Cortex of kidney (tissue), 1 donor: ENCODE measurements at places on chromosomes 6 and 20.

GRCh38 chr6:74408844-74409243 is 712.8 kb downstream of the CD109 start:
- no peak for DNase-seq

DNA sequence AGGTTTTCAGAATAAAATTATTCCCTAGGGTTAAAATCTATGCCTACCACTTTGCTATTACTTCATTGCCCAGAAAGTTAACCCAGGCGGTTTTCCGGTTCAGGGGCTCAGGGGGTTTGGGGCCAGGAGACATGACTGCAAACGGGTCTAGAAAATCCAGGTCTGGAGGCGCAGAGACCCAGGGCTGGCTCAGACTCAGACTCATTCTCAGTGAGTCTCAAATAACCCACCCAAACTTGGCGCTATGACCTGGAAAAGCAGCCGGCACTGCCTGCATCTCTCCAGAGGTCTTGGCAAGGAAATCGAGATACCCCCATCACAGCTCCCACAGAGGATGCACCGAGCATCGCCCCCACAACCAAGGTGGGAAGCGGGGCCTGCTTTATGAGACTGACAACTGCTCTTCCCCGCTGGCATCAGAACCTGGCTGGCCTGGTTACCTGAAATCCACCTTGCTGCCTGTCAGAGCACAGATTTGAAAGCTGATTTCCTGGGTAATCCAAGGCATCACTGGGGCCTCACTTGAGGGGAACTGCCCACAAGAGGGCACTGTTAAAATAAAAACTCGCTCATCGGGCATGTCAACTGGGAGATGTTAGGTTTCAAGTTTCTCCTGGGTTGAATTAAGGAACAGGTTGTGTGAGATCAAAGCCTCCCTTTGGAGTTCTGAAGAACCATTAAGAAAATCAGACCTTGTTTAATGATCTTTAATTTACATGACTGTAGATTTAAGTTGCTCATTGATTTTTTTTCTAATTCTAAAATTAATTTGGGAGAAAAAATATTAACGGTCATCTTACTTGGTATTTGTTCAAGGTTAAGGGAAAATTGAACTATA is 55.1 kb downstream of the KIF16B start:
- DNase-seq: no peak

- DNase-seq: no peak
Measured at GRCh38 chr6:15516923-15517560, 145.8 kb downstream of the DTNBP1 start.

GRCh38 chr6:11407414-11407813 is 130.1 kb upstream of the TMEM170B start:
- no peak for DNase-seq

- no peak for DNase-seq
Measured at GRCh38 chr6:71388068-71388744, 99.6 kb downstream of the OGFRL1 start.

DNA sequence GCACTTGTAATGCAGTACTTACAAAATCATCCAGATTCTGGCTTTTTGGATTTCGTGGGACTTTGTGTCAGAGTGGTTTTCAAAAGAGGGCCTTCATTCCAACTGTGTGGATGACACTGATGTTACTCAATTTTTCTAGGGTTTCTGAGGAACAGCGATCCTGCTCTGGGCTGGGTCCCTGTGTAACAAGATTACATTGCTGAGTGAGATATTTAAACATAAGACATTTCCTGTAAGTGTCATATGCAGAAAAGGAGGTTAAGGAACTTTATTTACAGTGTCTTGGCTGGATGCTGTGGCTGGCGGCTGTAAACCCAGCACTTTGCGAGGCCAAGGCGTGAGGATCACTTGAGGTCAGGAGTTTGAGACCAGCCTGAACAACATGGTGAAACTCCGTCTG is 6.7 kb downstream of the ZFAND3 start:
- no peak for DNase-seq

DNA sequence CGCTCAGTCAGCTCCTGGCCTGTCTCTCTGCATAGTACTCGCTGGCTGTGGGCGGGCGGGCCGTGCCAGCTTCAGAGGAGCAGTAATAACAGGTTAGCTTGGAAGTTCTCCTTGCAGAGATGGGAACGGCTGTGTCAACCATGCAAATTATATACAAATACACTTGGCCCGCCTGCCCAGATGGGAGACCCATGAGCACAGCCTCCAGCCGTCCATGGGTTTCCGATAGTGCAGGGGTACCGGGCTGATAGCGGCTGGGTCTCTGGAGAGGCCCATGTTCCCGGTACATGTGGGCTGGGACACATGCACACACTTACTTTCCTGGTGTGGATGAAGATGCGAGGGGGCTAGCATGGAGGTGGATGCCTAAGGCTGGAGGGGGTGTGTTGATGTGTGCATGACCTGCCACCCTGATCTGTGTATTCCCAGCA is 12.8 kb upstream of the ZNF831 start:
- DNase-seq: no peak

- DNase-seq: no peak
Measured at GRCh38 chr20:23515250-23515939, 24.5 kb downstream of the CST8 start.

- no peak for DNase-seq
Measured at GRCh38 chr6:33962246-33963027, 158.6 kb upstream of the MLN start.

GRCh38 chr6:95175927-95176675 is 401.2 kb upstream of the MANEA start:
- DNase-seq: no peak

DNA sequence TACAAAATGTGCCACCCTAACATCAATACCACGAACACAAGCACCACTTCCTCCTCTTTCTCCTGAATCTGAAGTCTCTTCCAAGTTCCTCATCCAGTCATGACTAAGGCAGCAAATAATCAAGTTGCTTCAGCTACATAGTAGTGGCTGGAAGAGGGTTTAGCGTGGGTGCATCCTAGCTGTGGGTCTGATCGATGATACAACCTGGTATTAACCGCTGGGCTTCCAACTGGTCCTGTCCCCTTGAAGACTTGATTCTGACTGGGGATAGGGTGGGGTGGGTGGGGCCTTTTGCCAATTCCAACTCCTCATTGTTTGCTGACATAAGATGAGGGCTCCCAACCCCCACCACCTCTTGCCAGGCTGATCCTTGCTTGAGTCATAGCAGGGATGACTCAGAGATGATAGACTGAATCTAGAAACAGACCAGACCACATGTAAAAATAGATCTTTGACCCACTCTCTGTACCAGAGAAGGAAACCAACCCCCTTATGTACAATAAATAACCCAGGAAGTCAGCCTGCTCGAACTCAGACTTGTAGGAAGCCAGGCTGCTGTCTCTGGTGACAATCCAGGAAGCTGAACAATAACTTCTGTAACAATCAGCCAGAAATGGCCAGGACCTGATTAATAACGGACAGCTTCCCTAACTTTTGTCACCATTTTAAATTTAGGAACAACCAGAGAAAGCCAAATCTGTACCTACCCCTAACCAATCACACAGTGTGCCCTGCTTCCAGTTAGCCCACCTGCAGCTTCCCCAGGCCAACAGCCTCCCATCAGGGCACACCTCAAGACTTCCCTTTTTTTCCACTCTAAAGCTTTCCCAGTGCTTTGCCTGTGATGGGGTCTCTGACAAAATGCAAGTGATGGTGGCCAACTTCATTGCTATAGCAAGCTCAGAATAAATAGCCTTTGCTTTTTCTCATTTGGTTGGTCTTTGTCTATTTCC is 68.9 kb upstream of the FAM184A start:
- no peak for DNase-seq

GRCh38 chr6:80550281-80550680 is 443.8 kb downstream of the BCKDHB start:
- no peak for DNase-seq

GRCh38 chr6:85576476-85576875 is 17.2 kb downstream of the SNX14 start:
- no peak for DNase-seq

GRCh38 chr6:137241481-137242038 is 22.4 kb upstream of the IFNGR1 start:
- no peak for DNase-seq

DNA sequence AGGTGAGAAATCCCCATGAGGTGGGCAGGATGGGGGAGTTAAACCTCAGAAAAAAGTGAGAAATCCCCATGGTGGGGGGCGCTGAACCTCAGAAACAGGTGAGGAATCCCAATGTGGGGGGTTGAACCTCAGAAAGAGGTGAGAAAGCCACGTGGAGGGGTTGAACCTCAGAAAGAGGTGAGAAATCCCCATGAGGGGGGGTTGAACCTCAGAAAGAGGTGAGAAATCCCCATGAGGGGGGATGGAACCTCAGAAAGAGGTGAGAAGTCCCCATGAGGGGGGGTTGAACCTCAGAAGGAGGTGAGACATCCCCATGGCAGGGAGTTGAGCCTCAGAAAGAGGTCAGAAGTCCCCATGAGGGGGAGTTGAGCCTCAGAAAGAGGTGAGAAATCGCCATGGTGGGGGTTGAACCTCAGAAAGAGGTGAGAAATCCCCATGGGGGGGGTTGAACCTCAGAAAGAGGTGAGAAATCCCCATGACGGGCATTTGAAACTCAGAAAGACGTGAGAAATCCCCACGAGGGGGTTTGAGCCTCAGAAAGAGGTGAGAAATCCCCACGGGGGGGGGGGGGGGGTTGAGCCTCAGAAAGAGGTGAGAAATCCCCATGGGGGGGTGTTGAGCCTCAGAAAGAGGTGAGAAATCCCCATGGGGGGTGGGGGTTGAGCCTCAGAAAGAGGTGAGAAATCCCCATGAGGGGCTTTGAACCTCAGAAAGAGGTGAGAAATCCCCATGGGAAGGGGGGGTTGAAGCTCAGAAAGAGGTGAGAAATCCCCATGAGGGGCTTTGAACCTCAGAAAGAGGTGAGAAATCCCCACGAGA is 14.3 kb upstream of the GOPC start:
- no peak for DNase-seq

DNA sequence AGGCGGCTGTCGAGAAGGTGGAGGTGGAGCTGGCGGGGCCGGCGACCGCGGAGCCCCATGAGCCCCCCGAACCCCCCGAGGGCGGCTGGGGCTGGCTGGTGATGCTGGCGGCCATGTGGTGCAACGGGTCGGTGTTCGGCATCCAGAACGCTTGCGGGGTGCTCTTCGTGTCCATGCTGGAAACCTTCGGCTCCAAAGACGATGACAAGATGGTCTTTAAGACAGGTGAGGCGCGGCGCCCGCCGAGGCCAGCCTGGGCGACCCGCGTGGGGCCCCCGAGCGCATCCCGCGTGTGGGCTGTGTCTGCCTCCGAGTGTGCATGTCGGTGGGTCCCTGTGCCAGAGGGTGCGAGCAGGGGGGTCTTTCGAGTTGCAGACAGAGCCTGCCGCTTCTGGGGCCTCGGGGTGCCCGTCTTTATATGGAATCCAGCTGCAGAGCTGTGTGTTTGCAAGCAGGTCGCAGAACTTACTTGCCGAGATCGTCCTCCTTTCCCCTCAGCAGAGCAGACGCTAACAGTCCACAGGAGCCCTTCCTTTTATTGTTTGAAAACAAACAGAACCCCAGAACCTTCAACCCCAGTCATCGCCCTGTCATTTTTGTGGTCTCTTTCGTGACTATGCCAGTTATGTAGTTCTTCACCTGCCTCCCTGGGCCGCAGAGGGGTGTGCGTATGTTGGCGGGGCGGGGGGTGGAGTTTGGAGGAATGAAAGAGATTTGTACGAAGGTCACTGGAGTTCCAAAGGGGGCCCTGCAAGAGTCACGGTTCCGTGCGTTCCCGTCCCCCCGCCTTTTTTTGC is 766 bp downstream of the SLC16A10 start:
- no peak for DNase-seq

DNA sequence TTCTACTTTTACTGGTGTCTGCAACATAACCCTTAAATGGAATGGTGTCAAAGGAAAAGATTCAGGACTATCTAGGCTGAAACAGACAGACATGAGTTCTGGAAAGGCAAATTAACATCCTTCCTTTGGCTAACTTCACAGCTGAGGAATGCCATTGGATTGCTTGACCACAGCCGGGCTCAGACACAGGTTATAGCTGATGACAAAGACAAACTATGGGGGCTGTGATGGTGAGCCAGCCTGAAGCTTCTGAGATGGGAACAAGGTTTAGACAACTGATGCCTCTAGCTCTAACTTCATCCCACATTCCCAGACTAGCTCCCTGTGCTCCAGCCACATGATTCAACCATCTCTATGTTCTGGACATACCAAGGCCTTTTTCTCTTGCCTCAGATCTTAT is 15.3 kb downstream of the POLR1C start:
- no peak for DNase-seq

- DNase-seq: no peak
Measured at GRCh38 chr6:30272032-30272431, 54.7 kb upstream of the TRIM39 start.

DNA sequence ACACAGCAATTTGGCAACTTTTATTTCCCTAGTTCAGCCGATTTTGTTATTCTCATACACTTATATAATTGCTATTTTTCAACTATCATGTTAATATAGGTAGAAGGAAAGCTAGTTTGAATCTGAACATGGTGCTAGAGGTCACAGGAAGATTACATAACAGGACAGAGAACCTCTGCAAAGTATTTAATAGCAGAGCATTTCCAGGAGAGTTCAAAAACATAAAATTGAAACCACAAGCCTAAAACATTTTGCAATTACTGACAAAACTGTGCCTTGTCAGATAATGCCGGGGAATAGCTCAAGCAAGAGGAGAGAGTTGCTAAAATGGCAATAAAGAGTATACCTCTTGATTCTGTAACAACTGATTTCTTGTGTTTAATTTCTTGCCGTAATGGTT is 70.8 kb downstream of the TFAP2B start:
- no peak for DNase-seq

DNA sequence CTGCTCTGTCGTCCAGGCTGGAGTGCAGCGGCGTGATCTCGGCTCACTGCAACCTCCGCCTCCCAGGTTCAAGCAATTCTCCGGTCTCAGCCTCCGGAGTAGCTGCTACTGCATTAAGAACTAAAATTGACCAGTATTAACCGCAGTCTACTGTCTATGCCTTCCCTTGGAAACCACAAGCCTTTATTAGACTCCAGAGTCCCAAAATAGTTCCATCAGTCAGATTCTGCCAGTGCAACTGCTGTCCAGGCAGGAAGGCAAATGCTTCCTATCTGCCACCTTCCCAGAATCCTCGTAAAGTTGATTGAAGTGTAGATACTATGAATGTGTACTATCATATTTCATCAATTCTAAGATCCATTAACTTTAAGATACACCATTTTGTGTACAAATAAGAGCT is 16.7 kb downstream of the KAT14 start:
- no peak for DNase-seq

GRCh38 chr20:20360464-20360863 is 7.4 kb upstream of the INSM1 start:
- DNase-seq: no peak

GRCh38 chr6:36920546-36920945 is 34.0 kb upstream of the PI16 start:
- DNase-seq: no peak
